Mesenteric fat pad (tissue), 1 donor: ENCODE measurements at places on chromosomes 6 and 20.

DNA sequence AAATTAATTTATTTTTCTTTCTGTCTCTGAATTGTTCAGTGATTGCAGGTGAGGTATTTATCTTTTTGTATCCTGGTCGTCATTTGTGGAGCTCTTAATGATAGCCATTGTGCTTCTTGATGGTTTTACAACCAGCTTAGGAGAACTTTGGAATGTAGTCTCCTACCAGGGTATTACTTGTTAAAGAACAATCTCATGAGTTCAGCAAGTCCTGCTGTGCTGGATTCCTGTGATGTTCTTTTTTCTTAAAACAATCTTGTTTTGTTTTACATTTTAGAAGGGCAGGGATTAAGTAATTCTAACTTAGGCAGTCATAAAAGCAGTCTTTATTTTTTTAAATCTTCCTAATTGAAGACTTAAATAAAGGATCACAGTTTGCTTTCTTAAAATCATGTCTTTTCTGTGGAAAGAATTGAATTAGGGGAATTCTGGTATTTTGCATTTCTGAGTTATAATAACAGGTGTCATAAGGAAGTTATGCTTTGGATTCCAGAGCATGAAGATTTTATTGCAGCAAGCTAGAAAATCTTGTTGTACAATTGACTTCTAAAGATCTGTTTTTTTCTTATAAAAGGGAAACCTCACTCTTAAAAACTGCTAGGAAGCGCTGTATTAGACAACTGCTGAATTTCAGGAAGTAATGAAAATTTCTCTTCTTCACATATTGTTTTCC lies 23.7 kb downstream of the RIOK1 start:
- no peak for DNase-seq

GRCh38 chr6:147447835-147448611 lies 60.5 kb upstream of the SAMD5 start:
- no peak for DNase-seq

DNA sequence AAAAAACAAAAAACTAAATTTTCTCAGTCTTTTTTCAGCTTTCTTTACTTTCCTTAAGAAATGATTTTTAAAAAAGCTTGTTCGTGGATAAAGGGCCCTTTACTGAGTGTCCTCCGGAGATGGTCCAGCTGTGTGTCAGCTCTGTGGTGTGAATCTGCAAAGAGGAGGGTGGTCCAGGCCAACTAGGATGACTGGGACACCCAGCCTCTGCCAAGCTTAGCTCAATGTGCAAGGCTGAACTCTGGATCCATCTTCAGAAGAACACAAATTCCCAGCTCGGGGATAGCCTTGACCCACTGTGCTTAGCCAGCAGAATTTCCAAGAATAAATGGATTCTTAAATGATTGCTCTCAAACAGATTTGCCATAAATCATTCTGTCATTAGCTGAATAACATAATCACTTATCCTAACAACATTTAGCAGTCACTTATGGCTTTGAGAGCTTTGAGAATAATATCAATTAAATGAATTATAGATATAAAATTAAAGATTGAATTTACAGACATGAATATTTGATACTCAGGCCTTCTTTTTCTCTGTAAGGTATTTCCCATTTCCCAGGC lies 14.2 kb upstream of the CALHM5 start:
- DNase-seq = no peak

GRCh38 chr6:149323925-149324324 lies 6.4 kb downstream of the TAB2 start:
- DNase-seq = no peak

- no peak for DNase-seq
Measured at GRCh38 chr6:105151644-105152043, 28.2 kb downstream of the POPDC3 start.

DNA sequence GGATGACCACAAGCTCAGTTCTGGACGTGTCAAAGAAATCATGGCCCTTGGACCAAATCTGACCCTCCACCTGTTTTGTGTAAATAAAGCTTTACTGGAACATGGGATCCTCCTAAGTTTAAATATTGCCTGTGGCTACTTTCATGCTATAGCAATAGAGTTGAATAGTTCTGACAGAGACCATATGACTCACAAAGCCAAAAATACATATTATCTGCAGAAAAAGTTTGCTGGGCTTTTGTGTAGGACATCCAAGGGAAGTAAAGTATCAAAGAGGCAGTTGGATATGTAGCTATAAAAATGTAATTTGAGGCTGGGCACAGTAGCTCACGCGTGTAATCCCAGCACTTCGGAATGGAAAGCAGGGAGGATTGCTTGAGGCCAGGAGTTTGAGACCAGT lies 78.9 kb downstream of the TOX2 start:
- DNase-seq = no peak

- no peak for DNase-seq
Measured at GRCh38 chr6:121999456-122000065, 399.9 kb upstream of the HSF2 start.

DNA sequence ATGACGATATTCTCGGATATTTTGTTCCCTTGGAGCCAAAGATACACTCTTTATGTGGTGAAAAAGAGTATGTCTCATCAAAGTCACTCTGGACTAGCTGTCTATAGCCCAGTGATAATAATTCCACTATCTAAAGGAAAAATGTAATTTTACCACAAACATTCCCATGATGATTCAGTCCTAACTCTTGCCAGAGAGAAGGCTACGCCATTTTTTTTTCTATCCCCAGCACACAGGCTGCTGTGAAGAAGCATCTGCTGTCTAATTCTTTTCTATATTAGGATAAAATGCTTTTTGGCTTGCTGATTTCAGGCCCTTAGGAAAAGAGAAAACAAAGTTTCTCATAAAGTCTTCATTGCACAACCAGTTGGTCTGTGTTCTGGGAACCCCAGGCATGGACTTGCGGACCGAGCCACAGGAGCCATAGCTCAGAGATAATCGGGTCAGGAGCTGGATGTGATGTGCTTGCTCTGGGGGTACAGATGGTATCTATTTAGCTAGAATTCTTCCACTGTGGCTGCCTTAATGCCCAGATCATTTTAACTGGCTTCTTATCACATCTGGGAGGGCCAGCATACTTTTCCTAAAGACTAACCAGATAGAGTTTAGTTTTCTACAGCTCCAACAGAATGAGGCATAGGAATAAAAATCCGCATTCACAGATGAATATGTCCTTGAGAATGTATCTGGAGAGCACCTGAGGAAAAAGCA lies 683.7 kb upstream of the ID4 start:
- no peak for DNase-seq

DNA sequence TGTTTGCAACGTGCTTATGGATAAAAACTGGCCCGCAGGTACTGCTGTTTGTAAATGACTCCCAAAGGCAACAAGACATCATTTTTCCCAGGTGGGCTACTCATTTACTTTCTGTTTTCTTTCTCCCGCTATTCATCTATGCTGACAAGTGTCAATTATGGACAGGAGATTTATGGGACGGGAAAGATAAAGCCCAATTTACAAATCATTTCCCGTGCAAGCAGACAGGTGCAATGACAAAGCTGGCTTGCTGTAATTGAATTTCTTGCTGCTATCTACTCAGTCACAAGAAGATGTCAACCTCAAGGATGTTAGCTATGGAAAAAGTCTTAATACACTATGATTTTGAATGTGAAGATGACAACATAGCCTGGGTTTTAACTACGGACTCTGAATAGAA lies 125.5 kb downstream of the EPHA7 start:
- DNase-seq = no peak

- no peak for DNase-seq
Measured at GRCh38 chr6:107342144-107342543, 117.2 kb downstream of the PDSS2 start.

- DNase-seq = no peak
Measured at GRCh38 chr6:140661691-140662090, 1287.2 kb upstream of the CITED2 start.

- no peak for DNase-seq
Measured at GRCh38 chr6:167825332-167826229, 1.1 kb upstream of the AFDN start.

DNA sequence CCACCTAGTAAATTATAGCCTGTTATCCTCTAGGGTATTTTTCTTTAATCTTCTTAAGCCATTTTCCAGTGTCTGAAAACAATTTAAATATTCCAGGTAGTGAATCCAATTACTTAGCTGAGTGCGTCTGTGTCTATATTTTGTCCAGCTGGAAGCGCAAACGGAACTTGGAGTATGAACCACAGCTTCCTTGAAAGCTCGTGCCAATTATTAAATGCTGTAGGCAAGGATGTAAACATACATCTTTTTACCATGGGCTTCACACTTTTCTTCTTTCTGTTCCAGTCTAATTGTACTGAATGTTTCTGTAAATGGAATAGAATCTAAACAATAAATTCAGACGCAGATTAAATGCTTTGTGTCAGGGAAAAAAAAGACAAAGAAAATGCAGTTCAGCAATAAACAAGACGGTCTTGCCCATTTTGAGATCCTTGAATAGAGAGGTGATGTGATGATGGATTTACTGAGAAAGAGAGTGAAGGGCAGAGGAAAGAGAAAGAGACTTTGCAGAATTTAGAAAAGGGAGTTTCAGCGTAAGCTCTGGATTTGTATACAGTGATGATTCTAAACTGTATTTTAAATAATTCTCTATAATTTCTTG lies 1.9 kb downstream of the PLCB1 start:
- DNase-seq = no peak

DNA sequence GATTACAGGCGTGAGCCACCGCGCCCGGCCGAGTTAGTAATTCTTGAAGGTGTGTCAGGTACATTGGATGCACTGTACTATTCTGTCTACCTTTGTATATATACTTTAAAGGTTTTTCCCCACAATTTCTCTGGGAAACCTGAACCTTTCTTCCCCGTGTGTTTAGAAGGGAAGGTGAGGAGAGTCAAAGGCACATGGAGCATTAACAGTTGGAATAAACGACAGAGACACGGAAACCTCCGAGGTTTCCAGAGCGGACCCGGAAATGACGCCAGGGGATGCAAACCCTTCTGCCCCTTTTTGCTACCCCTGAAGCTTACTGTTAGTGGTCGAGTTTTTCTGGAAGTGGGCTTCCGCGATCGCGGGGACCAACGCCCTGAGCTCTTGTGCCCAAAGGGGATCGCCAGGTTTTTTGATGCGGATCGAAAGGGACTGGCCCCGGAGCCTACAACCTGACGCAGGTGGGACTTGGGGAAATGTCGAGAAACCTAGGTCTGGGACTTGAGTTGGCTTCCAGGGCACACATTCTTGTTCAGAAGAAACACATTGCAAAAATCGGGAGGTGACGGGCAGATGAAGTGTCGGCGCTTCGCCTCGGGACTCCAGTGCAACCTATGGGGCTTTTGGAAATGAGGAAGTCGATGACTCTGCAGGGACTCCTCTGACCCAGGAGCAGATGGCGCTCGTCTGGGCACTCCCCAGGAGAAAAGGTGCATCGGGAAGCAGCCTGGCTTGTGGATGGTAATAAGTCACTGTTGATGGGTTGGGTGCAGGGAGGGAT lies 218.2 kb downstream of the OR2B2 start:
- DNase-seq = no peak

DNA sequence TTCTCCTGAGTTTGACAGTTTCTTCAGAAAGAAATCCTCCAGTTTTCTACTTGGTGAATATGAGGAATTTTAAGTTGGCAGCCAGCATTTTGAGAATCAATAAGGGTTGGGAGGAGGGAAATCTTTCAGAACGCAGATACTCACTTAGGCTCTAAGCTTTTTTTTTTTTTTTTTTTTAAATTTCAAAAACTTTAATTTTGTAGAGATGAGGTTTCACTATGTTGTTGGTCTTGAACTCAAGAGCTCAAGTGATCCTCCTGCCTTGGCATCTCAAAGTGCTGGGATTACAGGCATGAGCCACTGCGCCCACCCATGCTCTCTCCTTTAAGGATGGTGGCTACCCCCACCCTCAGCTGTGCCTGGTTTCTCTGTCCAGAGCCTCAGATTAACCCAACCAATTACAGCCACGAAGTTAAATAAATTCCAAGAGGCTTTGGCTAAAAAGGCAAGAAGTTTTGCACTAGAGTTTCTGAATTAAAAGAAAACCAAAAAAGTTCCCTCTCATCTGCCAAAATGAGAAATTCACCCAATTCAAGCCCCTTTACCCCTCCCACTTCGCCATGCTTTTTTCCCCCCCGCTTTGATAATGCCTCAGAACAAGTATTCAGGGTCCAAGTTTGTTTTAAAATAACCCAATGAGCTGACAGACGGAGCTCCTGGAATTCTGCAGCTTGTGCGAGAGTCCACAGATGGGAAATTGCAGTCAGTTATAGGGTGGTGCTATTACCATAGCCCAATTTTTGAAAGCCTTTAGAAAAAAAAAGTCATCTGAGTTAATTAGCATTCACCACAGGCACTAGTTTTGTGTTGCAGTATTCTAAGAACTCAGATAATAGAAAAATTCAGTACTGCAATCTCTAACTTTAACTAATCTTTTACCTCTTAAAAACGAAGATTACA lies 94.3 kb upstream of the BEND3 start:
- DNase-seq = no peak

DNA sequence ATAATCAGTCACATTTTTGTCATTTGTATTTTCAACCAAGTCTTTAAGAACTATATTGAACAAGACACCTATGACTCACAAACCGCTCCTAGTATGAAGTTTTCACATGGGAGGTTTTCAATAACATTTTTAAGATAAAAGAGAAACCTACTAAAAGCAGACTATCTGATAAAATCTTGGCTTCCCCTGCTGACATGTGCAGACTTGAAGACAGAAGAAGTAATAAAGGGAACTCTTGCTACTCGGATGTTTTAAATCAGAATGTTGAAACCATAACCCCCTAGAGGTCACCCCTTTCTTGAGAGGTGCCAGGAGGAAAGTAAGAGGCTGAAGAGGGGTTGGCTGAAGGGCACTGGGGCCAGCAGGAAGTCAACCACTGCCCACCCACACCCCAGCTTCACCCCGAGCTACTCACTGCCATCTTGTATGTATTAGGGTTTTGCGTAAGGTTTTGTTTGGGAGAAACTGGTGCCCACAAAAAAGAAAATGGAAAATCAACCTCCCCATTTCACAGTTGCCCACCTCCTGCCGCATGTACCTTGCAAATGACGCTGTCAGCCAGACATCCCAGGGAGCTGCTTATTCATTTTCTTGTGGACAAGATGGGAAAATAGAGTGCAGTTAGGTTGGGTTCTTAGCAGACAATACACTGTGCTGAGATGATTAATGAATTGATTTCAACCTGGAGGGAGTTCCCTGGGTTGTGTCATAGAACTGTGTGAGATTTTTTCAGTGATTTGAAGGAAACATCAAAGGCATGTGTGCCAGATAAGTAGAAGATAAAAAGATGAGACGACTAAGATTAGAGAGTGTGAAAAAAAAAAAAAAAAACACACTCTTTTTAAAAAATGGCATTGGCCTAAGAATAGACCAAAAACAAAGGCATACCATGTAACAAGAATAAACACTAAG lies 83.2 kb upstream of the TAB2 start:
- no peak for DNase-seq

GRCh38 chr20:19392344-19393130 lies 180.1 kb downstream of the SLC24A3 start:
- no peak for DNase-seq

DNA sequence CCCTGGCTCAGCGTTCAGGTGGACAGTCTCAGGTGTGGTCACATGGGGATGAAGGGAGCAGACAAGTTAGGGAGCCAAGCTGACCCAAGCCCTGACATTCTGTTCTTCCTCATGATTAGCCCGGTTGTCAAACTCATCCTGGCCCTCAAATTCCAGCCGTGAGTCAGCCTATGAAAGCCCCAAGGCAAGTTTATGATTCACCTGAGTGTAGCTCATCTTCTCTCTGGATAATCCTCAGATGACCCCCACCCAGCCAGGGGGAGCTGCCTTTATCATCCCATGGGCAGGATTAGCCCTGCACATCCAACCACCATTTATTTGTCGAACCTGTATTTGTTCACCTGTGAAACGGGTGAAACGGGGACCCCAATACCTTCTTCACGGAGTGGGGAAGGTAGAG lies 161.9 kb downstream of the DHX35 start:
- no peak for DNase-seq
